Stimulated activated CD4-positive, alpha-beta T cell treated with anti-CD3 and anti-CD28 coated beads, Interleukin-15, amount 100 ng/mL, for 1 hour (primary cell): ENCODE measurements at places on chromosomes 4 and X.

GRCh38 chr4:87543835-87544461 lies 14.8 kb upstream of the SPARCL1 start:
- DNase-seq, result no peak

DNA sequence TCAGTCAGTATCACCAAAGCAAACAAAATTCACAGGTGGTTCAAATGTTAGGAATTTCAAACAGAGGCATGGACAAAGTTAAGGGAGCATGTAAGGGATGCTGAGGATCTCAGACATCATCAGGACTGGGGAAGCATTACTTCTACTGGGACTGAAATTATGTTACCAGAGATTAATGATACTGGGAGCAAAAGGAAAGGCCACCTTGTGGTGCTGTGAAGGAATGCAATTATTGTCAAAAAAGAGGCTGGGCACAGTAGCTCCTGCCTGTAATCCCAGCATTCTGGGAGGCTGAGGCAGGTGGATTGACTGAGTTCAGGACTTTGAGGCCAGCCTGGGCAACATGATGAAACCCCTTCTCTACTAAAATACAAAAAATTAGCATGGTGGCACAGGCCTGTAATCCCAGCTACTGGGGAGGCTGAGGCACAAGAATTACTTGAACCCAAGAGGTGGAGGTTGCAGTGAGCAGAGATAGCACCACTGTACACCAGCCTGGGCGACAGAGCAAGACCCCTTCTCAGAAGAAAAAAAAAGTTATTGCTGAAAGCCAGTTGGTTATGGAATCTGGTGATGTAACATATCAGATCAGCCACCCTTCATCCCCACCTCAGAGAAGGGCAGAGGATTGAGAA lies 954.3 kb downstream of the PCDH7 start:
- DNase-seq, result no peak

GRCh38 chr4:56374956-56375355 lies 12.3 kb downstream of the AASDH start:
- no peak for DNase-seq

DNA sequence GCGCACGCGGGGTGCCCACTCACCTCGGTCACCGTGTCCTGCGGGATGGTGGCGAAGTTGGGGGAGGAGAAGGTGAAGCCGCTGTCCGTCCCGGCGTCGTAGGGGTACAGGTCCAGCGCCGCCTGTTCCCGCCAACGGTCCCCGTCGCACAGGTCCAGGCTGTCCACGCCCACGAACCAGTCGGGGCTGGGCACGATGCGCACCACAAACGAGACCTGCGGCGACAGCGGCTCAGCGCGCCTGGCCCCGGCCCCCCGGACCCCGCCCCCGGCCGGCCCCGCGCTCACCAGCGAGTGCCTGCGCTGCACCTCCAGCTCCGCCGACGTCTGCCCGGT lies 1.4 kb downstream of the SPON2 start:
- DNase-seq, result no peak
